ENCODE measurements at places on chromosomes 2 and 18.

- no peak for DNase-seq
Observed at GRCh38 chr2:165008730-165009315, 53.5 kb upstream of the SLC38A11 start.

- DNase-seq = no peak
Observed at GRCh38 chr18:10727477-10727876, 201.7 kb downstream of the NAPG start.

GRCh38 chr2:88058191-88058590 lies 2.6 kb upstream of the KRCC1 start:
- no peak for DNase-seq

DNA sequence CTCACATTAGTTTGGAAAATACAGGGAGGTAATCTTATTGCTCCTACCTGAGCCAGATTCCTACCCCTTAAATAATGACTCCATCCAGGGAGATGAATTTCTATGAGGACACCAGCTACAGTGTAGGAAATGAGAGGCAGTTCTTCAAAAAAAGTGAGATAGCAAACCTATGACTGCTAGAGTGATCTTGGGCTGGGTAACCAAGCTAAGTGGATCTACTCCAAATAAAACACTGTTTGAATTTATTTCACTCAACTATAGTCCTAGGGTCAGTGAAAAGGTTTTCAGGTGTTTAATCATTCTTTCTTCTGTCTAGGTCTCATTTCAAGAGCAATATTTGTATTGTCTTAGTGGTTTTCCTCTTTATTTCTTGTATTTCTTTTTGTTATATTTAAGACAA lies 272.1 kb upstream of the VWC2L start:
- DNase-seq = no peak

Measured in NCI-H1417 (cell line).